ENCODE measurements at places on chromosomes 12 and 14.

GRCh38 chr14:81123811-81124210, 96.9 kb downstream of the GTF2A1 start:
- no peak for DNase-seq

DNA sequence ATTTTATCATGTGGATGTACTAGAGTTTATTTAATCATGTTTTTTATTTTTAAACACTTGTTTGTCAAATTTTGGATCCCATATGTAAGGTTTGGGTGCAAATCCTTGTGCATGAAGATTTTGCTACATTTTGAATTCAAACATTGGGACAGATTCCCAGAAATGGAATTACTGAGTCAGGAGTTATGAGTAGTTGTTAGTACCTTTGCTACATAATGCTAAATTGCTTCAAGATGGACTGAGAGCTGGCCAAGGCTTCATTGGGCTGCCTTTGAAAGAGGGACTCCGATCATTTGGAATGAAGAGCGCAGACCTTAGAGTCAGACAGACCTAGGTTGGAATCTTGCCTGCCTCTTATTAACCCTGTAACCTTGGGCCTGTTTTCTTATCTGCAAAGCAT, 154.9 kb upstream of the PWP1 start:
- DNase-seq, result no peak

GRCh38 chr12:123102366-123102765, 48.5 kb downstream of the PITPNM2 start:
- DNase-seq, result no peak

- no peak for DNase-seq
These were observed 190.8 kb downstream of the NUAK1 start for GRCh38 chr12:105947906-105948305.

DNA sequence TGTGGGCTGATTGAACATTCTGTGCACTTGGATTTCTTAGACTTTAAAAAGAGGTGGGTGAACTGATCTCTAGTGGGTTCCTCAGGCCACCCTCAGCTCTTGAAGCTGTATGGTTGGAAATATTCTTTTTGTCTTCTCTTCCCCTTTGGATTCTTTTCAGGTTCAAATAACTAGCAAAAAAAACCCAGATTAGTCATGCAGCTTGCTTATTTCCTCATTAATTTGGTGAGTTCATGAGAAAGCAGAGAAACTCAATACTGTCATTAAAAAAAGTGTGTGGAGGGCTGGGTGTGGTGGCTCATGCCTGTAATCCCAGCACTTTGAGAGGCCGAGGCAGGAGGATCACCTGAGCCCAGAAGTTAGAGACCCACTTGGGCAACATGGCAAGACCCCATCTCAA, 183.4 kb downstream of the ESR2 start:
- DNase-seq, result no peak

DNA sequence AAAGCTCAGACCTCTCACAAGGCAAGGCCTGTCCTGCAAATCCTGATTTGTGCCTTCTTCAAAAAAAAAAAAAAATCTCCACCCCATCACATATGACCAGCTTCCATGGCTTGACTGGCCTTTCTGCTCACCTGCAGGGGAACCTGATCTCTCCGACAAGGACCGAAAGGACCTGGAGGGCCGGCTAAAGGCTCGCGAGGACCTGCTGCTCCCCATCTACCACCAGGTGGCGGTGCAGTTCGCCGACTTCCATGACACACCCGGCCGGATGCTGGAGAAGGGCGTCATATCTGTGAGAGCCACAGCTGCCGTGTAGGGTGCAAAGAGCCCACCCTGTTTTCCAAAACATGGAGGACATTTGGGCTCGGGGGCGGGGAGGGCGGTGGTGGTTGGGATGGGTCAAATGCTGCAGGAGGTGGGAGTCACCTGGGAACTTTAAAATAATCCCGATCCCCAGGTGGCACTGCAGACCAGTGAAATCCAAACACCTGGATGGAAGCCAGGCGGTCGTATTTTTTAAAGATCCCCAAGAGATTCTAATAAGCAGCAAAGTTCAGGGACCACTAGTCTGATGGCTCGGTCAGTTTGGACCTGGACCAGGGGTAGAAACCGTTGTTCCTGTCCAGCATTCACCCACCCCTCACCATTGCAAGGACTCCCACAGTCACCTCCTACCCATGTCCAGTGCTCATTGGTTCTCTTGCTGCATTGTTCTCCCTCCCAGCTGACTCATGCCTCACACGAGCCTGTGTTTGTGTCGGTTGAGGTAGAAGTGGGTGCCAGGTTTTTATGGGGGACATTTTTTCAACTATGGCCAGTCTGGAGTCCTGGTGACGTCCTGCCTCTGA, 44.8 kb downstream of the FOXN4 start:
- DNase-seq, result peak; percentile 23

GRCh38 chr14:45084946-45085346, 1.0 kb downstream of the PRPF39 start:
- DNase-seq, result peak; percentile 33

- DNase-seq, result no peak
These were observed 90.4 kb downstream of the MIA2 start for GRCh38 chr14:39324097-39324496.

DNA sequence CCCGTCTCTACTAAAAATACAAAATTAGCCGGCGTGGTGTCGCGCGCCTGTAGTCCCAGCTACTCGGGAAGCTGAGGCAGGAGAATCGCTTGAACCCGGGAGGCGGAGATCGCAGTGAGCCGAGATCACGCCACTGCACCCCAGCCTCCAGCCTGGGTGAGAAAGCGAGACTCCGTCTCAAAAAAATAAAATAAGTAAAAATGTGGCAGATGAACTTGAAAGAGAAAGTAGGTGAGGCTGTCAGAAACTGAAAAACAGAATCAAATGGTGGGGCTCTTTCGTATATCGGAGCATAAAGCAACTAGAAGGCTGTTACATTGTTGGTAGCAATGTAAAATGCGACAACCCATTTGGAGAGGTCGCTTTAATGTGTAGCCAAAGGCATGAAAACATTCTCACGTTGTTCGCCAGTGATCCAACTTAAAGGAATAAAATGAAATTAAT, 767 bp upstream of the CCNT1 start:
- peak; percentile 12 for DNase-seq

GRCh38 chr14:104723651-104724406, at the start of gene ADSS1:
Gene ADSS1 (plus strand): TSS chr14:104724229. CDS start chr14:104724271, 42 bp downstream.
- peak; percentile 75 for DNase-seq
